ENCODE measurements at places on chromosomes 2 and 18.
A peak's percentile ranks its signal among the peaks of the same experiment; 100 is the strongest.

GRCh38 chr18:35457140-35457704 is 40.5 kb downstream of the INO80C start:
- no peak overlapping the region for H3K27ac ChIP-seq
- H3K27me3 ChIP-seq: no peaks in the 10 kb centered on the region
- no peaks in the 10 kb centered on the region for H3K36me3 ChIP-seq
- no peak overlapping the region for H3K4me3 ChIP-seq

DNA sequence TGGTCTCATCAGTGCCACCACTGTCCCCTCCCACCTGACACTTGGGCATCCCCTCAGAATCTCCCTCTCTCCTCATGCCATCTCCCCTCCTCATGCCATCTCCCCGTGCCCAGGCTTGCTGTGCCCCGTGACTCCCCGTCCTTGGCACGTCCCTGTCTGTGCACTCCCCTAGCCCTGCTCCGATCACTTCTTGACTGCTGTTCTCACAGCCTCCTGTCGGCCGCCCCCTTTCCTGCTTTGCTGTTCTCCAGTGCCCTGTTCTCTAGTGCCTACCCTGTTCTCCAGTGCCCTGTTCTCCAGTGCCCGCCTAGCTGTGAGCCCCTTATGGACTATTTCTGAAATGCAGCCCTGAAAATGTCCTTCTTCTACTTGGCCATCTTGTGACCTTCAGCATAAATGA is 253.8 kb downstream of the ALPK2 start:
- H3K4me1 ChIP-seq: no peaks in the 10 kb centered on the region
- H3K27ac ChIP-seq: no peak overlapping the region
- no peaks in the 10 kb centered on the region for H3K36me3 ChIP-seq
- H3K4me3 ChIP-seq: no peak overlapping the region

DNA sequence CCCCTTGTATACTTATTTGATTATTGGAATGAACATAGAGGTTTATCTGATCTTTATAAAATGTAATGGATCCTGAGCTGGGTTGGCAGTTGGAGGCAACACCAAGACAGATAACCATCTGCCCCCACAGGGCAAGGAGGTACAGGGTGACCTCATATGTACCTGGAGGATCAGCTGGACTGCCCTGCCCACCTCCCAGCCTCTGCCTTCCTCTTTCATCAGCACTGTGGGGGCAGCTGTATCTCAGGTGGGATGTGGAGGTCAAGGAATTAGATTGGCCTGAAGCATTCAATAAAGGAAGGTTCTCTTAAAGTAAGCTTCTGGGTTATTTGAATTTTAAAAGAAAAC is 92.6 kb downstream of the LYPD6 start:
- H3K27me3 ChIP-seq: no peaks in the 10 kb centered on the region
- DNase-seq: no peak
- no peaks in the 10 kb centered on the region for H3K36me3 ChIP-seq

DNA sequence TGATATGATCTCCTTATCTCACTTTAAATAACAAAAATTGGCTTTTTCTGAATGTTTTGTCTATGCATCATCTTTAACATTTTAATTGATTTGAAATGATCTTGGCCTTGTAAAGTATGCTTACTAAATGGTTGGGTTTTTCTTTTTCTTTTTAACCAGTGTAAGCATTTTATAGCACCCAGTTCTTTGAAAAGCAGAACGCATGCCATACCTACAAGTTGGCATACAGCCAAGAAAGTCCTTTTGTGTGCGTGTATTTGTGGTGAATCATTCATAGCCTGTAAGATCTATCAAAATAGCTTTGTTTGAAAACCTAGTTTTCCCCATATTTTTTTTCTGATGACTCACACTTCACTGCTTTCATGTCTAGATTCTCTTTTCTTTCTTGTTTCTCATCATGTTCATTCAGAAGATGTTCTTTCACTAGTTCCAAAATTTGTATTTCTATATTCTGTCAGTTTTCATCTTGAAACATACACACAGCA is 4.1 kb upstream of the VRK2 start:
- no peaks in the 10 kb centered on the region for H3K27me3 ChIP-seq
- DNase-seq: no peak
- no peak overlapping the region for H3K4me3 ChIP-seq
- no peak overlapping the region for H3K27ac ChIP-seq

GRCh38 chr18:63210521-63210920 is 109.0 kb downstream of the BCL2 start:
- peaks cover 95% of the 10 kb centered on the region for H3K4me1 ChIP-seq
- no peak for DNase-seq
- H3K27me3 ChIP-seq: no peaks in the 10 kb centered on the region
- no peak overlapping the region for H3K4me3 ChIP-seq
- no peak overlapping the region for H3K27ac ChIP-seq

- no peaks in the 10 kb centered on the region for H3K27me3 ChIP-seq
- no peaks in the 10 kb centered on the region for H3K36me3 ChIP-seq
- peak; percentile 57 for DNase-seq
- H3K4me3 ChIP-seq: no peak overlapping the region
- H3K4me1 ChIP-seq: peaks cover 4% of the 10 kb centered on the region
These were observed 795 bp upstream of the SETBP1 start for GRCh38 chr18:44679914-44680272.

- H3K36me3 ChIP-seq: no peaks in the 10 kb centered on the region
- DNase-seq: no peak
- H3K27ac ChIP-seq: no peak overlapping the region
- H3K4me3 ChIP-seq: no peak overlapping the region
These were observed 36.9 kb upstream of the NT5C1B start for GRCh38 chr2:18626256-18626668.

- no peak overlapping the region for H3K27ac ChIP-seq
- no peaks in the 10 kb centered on the region for H3K36me3 ChIP-seq
- no peaks in the 10 kb centered on the region for H3K4me1 ChIP-seq
- H3K4me3 ChIP-seq: no peak overlapping the region
- H3K27me3 ChIP-seq: no peaks in the 10 kb centered on the region
These were observed 203.5 kb upstream of the SALL3 start for GRCh38 chr18:78776151-78776550.

GRCh38 chr18:76491776-76492668 is 3.0 kb downstream of the ZNF516 start:
- H3K4me3 ChIP-seq: peak overlapping the region; percentile 84
- no peak overlapping the region for H3K27ac ChIP-seq
- peaks cover 7% of the 10 kb centered on the region for H3K27me3 ChIP-seq
- H3K36me3 ChIP-seq: no peaks in the 10 kb centered on the region
- no peak for DNase-seq

DNA sequence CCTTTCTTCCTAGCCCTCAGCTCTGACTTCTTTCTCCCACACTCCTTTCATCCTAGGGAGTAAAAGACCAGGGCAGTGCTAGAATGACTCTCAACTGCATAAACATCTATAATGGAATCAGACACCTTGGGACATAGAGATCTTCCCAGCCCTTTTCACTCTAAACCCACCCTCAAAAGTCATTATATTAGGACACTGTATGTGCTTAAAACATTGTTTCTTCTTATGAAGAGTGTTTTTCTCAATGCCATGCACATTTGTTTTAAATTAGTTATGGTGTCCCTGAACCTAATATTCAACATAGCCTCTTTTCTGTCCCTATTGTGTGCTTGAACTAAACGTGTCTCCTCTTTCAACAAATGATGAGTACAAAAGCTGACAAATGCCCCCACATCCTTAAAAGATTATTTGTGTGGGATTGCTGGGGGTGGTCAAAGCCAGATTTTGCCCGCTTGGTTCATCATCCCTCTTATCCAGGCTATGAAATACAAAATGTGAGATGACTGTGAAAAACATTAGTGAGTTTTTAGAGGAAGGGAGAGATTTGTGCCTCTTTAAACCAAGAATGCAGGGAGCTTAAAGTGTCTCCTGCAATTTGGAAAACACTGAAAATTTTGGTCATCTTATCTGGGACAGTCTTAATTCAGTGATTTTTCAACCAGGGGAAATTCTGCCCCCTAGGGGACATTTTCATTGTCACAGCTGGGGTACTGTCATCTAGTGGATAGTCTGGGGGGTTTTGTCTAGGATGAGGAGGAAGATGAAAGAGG is 29.0 kb downstream of the SERPINB5 start:
- H3K36me3 ChIP-seq: no peaks in the 10 kb centered on the region
- no peak overlapping the region for H3K27ac ChIP-seq
- no peaks in the 10 kb centered on the region for H3K4me1 ChIP-seq
- H3K4me3 ChIP-seq: no peak overlapping the region
- no peaks in the 10 kb centered on the region for H3K27me3 ChIP-seq
- DNase-seq: no peak

Data from CD8-positive, alpha-beta memory T cell (primary cell).